ENCODE measurements at places on chromosomes 4 and X. TPM values are rescaled to one million over a fixed set of nuclear protein-coding genes. Genes with fewer than 3 reads are reported as not detected.

TXK gene
- total RNA-seq, result 0.50 TPM

DNA sequence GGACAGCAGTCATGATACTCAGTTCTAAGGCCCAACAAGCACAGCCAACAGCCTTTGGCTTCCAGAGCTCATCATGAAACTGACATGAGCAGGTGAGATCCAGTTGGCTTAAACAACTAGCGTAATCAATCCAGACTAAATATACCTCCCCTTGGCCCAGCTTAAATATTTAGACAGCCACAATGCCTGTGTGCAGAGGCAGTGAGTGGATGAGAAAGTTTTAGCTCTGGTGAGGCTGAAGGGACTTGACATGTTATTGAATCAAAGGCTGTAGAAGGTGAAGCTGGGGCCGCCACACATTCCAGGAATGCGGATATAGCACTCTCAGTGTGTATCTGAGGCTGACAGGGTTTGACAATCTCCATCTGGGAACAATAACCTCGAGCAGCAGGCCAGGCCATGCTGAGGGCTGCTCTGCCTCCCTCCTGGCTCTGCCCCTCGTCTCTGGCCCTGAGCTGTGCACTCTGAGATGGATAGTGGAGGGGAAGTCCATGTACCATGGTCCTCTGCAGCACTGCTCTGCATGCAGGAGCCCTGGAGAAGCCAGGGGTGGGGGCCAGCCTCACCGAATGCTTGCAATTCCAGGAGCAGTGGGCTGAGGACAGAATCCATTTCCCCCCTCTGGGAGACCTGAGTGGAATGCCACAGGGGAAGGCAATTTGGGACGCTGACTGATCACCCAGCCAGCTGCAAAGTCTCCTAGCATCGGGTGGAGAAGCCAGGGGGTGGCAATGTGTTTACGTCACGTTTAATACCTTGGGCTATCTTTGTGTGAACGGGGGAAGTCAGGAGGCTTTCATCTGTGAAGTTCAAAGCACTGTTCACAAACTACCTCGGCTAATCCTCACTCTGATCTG, 37.3 kb upstream of the RASL11B start:
- H3K36me3 ChIP-seq, result no peaks in the 10 kb centered on the region
- no peaks in the 10 kb centered on the region for H3K27me3 ChIP-seq
- no peak overlapping the region for H3K27ac ChIP-seq

DNA sequence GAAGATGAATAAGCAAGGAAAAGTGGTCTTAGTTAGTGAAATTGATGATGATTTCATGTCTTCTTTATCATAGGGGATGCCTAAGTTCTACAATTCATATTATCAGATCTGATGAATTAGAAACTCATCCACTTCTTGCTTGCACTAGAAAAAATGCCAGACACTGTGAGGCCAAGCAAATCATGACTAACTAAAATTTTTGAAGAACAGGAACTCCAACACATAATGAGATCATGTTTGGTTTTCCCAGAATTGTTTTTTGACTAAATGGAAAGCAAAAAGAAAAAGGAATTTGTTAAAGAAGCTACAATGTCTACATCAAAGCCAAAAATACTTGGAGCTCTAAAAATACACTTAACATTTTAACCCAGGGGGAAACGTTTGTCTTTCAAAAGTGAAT, 120.4 kb downstream of the ARSF start:
- H3K4me1 ChIP-seq, result peaks cover 9% of the 10 kb centered on the region

EIF1AX gene
- 122 TPM for total RNA-seq

HERC5 gene
- total RNA-seq, result 23.0 TPM

GRCh38 chr4:186743261-186743660, 19.6 kb upstream of the FAT1 start:
- DNase-seq, result no peak
- no peaks in the 10 kb centered on the region for H3K36me3 ChIP-seq
- H3K4me3 ChIP-seq, result no peak overlapping the region
- no peak overlapping the region for H3K27ac ChIP-seq
- H3K4me1 ChIP-seq, result no peaks in the 10 kb centered on the region

DNA sequence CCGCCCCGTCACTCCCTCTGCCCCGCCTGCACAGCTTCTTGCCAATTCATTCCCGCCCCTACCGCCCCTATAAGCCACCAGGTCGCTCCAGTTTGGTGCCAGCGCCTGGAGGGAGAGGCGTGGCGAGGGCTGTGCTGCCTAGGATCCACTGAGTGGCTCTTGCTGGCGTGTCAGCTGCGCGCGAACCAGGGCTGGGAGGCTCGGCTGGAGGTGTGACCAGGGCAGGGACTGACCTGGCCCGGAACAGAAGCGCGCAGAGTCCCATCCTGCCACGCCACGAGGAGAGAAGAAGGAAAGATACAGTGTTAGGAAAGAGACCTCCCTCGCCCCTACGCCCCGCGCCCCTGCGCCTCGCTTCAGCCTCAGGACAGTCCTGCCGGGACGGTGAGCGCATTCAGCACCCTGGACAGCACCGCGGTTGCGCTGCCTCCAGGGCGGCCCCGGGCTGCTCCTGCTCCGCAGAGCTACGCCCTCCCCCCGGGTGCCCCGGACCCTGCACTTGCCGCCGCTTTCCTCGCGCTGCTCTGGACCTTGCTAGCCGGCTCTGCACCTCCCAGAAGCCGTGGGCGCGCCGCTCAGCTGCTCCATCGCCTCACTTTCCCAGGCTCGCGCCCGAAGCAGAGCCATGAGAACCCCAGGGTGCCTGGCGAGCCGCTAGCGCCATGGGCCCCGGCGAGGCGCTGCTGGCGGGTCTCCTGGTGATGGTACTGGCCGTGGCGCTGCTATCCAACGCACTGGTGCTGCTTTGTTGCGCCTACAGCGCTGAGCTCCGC, at the start of gene GPR78:
Gene GPR78 (plus strand): TSS at position 72 of the 773 bp plus-strand sequence. CDS start 591 bp downstream, at position 663.
- peaks cover 16% of the 10 kb centered on the region for H3K4me1 ChIP-seq
- peak within 1 kb of the TSS; percentile 65 for H3K4me3 ChIP-seq
- peaks cover 13% of the 10 kb centered on the region for H3K27me3 ChIP-seq

NPNT gene
- total RNA-seq, result 1.4 TPM

DNA sequence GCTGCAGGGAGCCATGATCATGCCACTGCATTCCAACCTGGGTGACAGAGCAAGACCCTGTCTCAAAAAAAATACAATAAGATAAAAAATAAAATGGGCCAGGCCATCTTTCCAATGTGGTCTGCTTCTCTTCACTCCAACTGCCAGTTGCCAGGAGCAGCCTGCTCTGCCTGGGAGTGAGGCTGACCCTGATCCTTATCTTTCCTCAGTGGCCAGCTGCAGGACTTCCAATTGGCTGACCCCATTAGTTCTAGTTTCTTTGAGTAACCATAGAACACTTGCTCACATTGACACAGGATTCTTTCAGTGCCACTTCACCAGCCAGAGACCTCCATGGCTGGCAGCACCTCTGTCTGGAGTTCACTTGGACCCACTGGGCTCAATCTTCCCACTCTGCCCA, 258.6 kb downstream of the MID1IP1 start:
- H3K27ac ChIP-seq, result no peak overlapping the region
- no peak for DNase-seq
- no peaks in the 10 kb centered on the region for H3K27me3 ChIP-seq
- no peaks in the 10 kb centered on the region for H3K4me1 ChIP-seq

MAMLD1 gene
- 0.21 TPM for total RNA-seq

FABP2 gene
- total RNA-seq, result not detected

HSFX1 gene
- total RNA-seq, result not detected

GRCh38 chr4:102663073-102663472, 97.7 kb downstream of the MANBA start:
- H3K4me1 ChIP-seq, result no peaks in the 10 kb centered on the region
- no peaks in the 10 kb centered on the region for H3K27me3 ChIP-seq
- no peaks in the 10 kb centered on the region for H3K36me3 ChIP-seq
- DNase-seq, result no peak
- no peak overlapping the region for H3K4me3 ChIP-seq

DNA sequence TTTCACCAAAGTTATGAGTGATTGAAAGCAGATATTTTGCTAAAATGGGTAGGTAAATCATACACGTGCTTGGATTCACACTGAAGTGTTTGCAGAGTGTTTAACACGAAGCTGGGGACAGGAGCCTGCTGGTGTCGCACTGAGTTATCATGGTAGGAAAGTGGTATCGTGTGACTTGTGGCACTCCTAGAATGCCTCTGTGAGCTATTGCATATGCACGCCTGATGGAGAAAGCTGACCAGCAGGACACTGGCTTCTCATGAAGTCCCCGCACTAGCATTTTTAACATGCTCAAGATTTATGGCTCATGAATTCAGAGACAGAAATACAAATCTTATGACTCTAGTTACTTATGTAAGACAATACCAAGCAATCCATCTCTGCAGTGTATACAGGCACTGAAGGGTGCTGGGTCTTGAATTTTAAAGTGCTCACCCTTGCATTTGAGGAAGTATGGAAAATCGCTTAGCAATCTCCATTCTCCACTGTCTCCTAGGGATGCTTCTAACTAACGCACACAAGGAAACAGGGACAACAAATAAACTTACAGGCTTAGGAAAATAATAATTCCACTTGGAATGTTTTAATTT, 19.8 kb downstream of the VCX3B start:
- no peak for DNase-seq
- no peak overlapping the region for H3K27ac ChIP-seq
- no peaks in the 10 kb centered on the region for H3K4me1 ChIP-seq
- H3K36me3 ChIP-seq, result no peaks in the 10 kb centered on the region

AWAT2 gene
- not detected for total RNA-seq

- no peaks in the 10 kb centered on the region for H3K27me3 ChIP-seq
- no peaks in the 10 kb centered on the region for H3K36me3 ChIP-seq
- no peak for DNase-seq
- H3K4me3 ChIP-seq, result no peak overlapping the region
- no peak overlapping the region for H3K27ac ChIP-seq
- H3K4me1 ChIP-seq, result peaks cover 12% of the 10 kb centered on the region
These were observed 3.3 kb downstream of the PGRMC2 start for GRCh38 chr4:128284317-128284716.

MGARP gene
- 2.4 TPM for total RNA-seq

DNA sequence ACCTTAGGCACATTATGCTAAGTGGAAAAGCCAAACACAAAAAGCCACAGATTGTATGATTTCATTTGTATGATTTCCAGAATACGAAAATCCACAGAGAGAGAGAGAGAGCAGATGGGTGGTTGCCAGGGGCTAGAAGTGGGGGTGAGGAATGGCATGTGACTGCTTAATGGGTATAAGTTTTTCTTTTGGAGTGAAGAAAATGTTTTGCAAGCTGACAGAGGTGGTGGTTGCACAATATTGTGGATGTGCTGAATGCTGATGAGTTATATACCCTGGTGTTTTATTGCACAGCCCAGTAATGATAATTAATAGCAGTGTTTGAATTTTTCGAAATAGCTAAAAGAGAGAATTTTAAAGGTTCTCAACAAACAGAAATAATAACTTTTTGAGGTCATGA, 386.1 kb upstream of the HS3ST1 start:
- H3K4me3 ChIP-seq, result no peak overlapping the region
- no peaks in the 10 kb centered on the region for H3K36me3 ChIP-seq
- no peaks in the 10 kb centered on the region for H3K4me1 ChIP-seq
- H3K27me3 ChIP-seq, result no peaks in the 10 kb centered on the region

TGIF2LX gene
- not detected for total RNA-seq

- no peak overlapping the region for H3K27ac ChIP-seq
- peak; percentile 65 for DNase-seq
- no peaks in the 10 kb centered on the region for H3K36me3 ChIP-seq
- H3K4me1 ChIP-seq, result no peaks in the 10 kb centered on the region
- H3K27me3 ChIP-seq, result no peaks in the 10 kb centered on the region
- H3K4me3 ChIP-seq, result no peak overlapping the region
These were observed 159.5 kb upstream of the USP38 start for GRCh38 chr4:143025081-143025704.

CLCN4 gene
- total RNA-seq, result 4.9 TPM

ALAS2 gene
- total RNA-seq, result not detected

CDS1 gene
- 20.3 TPM for total RNA-seq

- H3K27me3 ChIP-seq, result no peaks in the 10 kb centered on the region
- DNase-seq, result no peak
- H3K4me1 ChIP-seq, result no peaks in the 10 kb centered on the region
- no peak overlapping the region for H3K4me3 ChIP-seq
- no peak overlapping the region for H3K27ac ChIP-seq
These were observed 166.4 kb downstream of the PARM1 start for GRCh38 chr4:75099321-75099720.

Measured in GM23338 (cell line).